ENCODE measurements at places on chromosomes 7 and 10.

DNA sequence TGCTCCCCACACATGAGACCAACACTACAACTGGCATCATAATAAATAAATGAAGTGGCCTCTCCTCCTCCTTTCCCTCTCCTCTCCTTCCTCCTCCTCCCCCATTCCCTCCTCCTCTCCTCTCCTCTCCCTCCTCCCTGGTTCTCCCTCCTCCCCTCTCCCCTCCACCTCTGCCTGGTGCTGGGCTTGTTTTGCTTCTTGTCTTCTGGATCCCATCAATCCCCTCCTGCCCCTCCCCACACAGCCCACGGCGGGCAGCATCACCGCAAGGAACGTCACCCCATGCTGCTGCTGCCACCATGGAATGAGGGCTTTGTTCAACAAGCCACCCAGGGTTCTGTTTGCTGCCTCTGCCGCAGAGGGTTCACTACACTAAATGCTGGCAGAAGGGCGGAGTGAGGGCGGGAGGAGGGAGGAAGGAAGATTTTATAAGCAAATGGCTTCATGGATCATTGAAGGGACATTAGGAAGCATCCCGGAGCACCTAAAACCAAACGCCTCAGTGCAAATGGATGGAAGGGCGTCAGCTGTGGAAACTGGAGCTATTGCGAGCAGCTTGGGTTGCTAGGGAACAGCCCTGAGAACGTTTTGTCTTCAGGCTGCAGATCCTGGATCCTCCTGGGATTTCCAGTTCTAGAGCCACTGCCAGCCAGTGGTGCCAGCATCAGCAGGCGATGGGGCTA lies 379.7 kb upstream of the ZMIZ1 start:
- DNase-seq, result peak; percentile 53

GRCh38 chr7:117669818-117670217 lies 190.0 kb downstream of the CFTR start:
- DNase-seq, result peak; percentile 23

DNA sequence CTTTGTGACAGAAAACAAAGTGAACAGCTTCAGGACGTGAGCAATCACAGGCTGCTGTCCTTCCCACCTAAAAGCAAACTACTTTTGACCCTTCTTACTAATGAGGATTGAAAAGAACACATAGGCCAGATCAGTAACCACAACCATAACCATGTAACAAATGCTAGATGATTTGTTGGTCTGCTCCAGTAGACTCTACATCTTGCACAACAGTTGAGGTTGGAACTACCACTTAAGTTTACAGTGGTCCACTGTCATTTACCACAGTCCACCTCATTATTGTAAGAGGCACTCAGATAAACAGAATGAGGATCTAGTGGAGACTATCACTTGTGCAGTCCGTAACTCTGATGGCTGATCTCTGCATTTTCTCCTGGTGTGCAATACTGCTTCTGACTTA lies 27.8 kb downstream of the NET1 start:
- no peak for DNase-seq

DNA sequence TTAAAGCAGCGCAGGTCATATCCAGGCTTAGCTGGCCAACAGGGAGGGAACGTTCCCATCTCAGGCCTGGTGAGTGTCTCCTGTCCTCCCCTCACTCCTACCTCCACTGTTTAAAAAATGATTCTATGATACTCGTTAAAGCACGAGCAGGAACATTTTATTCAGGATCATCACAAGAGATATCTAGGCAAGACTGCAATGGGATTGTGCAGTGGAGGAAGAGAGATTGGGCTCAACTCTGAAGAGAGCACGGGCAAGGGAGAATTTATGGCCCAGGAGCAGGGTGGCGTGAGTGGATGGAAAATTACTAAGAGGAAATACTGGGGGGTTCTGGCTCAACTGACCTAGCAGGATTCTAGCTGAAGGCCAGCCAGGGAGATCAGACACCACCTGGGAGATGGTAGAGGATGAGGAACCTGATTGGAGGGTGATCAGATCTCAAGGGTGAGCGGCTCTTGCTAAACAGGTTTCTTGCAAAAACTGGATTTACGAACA lies 9.0 kb upstream of the HSPB1 start:
- no peak for DNase-seq

DNA sequence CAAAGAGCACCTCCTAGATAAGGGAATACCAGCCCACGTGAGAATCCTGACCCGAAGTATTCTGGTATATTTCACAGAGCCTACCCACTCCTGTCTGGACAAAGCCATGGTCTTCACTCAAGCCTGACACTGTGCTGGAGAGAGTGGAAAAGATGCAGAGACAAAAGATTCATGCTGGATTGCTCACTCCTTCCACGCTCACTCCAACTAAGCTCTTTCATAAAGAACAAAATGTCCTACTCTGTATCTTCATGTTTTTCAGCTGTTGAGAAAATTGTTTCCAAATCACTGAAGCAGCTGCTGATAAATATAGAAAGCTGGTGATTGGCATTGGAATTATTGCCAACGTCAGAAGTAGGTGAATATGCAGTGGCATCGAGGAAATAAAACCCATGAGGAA lies 106.0 kb downstream of the ABLIM1 start:
- no peak for DNase-seq

GRCh38 chr10:4028027-4028471 lies 243.0 kb upstream of the KLF6 start:
- peak; percentile 52 for DNase-seq

GRCh38 chr7:123881300-123881699 lies 36.3 kb downstream of the HYAL4 start:
- no peak for DNase-seq

DNA sequence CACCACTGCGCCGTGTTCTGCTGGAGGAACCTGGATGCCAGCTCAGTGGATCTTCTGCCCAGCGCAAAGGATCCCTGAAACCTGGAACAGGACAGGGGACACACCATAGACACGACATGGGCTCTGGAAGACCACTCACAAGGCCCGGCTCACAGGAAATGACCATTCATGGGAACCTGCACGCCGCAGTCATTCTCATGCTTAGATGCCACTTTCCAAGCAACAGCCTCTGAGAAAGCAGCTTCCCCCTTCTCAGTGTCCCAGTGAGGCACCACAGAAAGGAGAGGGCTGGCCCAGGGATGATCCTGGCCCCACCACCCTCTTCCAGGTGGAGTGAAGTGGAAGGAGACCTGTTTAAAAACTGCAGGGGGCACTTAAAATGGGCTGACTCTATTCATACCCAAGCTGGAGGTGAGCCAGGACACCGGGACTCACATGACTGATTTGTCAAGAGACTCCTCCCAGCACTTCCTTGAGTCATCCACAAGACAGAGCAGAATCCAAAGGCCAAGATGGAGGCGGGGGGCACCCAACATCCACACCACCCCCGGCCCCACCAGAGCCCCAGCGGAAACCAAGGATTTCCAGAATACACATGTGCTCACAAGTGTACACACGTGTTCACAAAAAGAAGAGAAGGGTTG lies 11.2 kb downstream of the CTBP2 start:
- DNase-seq, result peak; percentile 90

- DNase-seq, result peak; percentile 31
These were observed 99.4 kb downstream of the EBF3 start for GRCh38 chr10:129864601-129865126.

- no peak for DNase-seq
These were observed 7.5 kb upstream of the MAT1A start for GRCh38 chr10:80296942-80297341.

- DNase-seq, result no peak
These were observed 12.6 kb downstream of the CYP51A1 start for GRCh38 chr7:92121681-92122080.

DNA sequence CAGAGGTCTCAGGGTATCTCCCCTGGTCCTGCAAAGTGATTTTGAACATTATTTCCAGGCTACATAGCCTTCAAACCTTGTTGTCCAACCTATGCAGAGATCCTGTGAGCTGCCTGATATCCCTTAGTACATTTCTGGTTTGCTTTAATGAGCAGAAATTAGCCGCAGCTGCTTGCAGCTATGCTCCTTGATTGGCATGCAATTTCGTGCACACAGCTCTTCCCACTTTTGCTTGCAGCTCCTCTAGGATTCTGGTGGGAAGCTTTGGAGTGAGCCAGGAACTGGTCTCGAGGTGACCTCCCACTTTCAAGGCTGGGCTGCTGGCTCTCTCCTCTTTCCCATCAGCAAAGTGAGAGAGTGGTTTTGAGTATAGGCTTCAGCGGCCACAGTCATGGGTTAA lies 45.8 kb downstream of the OAT start:
- no peak for DNase-seq

DNA sequence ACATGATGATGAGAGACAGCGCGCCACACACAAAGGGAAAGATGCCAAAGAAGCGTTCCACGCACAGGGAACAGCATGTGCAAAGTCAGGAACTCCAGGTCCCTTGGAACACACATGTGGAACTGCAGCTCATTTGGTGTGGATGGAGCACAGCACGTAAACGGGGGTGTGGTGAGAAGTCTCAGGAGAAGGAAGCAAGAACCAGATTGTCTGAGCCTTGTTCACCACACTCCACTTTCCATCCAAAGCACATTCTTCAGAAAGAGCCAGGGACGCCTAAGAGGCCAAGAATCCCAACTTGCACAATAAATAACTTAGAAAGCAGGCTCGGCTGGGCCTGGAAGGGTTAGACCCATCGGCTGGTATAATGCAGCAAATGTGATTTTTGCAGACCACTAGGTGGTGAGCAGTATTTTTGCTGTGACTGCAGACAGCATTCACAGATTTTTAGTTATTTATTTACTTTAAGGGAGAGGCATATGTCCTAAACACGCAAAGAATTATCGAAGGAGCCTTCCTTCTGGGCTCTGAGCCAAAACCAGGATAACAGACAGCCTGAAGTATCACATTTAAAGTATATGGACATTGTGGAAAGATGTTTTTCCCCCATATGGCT lies 27.9 kb upstream of the ASCC1 start:
- peak; percentile 95 for DNase-seq

DNA sequence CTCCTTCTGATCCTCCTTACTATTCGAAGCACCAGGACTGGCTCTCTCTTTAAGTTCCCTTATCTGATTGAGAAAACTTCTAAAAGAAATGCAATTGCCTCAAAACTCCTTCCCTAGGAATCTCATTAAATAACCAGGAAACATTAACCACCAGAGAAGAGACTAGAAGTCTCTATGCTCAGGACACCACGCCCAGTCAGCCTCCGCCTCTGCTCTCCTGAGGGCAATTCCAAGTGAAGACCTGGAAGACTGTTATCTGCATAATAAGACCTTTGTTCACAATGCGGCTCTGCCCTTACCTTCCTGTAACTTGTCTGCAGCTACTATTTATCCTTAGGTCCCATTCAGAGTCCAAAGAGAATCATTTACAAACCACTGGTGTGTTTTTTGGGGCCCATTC lies 78.8 kb downstream of the ELMO1 start:
- DNase-seq, result no peak

DNA sequence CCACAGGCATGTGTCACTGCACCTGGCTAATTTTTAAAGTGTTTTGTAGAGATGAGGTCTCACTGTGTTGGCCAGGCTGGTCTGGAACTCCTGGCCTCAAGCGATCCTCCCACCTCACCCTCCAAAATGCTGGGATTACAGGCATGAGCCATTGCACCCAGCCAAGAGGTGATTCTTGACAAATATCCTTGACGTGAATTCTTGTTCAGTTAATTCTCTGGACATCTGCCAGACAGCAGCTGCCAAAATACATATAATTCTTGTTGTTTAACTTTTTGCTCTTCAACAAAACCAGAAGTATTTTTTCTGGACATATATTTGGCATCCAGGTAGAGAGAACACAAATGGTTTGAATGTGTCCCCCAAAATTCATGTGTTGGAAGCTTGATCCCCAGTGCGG lies 3.2 kb downstream of the ACADSB start:
- DNase-seq, result no peak

DNA sequence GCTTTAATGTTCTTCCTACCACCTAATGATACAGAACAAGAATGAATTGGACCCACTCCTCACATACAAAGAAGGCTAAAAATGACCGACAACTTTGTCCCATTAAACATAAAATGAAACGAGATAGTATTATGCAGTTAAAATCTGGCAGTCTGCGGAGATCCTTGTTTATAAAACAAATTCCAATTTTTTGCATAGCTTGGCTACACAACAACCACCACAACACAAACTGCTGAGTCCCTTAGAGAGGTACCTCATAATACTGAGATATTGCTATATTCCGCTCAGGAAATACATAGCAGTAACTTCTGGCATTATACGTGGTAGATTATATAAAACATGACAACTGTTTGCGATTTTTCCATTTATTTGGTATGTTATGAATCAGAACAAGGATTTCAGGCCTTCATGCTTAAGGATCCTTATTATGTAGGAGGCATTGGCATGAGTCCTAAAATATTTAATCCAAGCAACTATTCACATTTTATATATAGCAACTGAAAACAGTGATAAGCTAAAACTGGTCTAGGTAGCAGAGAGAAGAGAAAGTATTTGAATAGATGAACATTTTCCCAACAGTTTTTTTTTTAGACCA lies 96.0 kb downstream of the ANK3 start:
- no peak for DNase-seq

- no peak for DNase-seq
These were observed 503.8 kb upstream of the CELF2 start for GRCh38 chr10:10513898-10514297.

DNA sequence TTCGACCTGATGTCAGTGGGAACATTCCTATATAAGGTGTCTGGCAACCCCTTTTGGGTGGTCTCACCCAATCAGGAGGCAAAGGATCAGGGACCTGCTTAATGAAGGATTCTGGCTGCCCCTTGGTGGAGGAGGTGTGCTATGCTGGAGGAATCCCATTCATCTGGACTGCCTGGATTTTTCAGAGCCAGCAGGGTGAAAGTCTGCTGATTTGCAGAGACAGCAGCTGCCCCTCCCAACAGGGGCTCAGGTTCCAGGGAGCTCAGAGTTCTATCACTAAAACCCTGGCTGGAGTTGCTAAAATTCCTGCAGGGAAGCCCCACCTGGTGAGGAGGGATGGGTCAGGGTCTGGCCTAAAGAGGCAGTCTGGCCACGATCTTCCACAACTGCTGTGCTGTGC lies 398.5 kb upstream of the CNTNAP2 start:
- no peak for DNase-seq

GRCh38 chr10:16472828-16473227 lies 36.0 kb downstream of the PTER start:
- no peak for DNase-seq

GRCh38 chr10:109773288-109774120 lies 149.8 kb downstream of the XPNPEP1 start:
- DNase-seq, result peak; percentile 57

GRCh38 chr10:31749301-31749700 lies 179.3 kb downstream of the ARHGAP12 start:
- DNase-seq, result peak; percentile 23

DNA sequence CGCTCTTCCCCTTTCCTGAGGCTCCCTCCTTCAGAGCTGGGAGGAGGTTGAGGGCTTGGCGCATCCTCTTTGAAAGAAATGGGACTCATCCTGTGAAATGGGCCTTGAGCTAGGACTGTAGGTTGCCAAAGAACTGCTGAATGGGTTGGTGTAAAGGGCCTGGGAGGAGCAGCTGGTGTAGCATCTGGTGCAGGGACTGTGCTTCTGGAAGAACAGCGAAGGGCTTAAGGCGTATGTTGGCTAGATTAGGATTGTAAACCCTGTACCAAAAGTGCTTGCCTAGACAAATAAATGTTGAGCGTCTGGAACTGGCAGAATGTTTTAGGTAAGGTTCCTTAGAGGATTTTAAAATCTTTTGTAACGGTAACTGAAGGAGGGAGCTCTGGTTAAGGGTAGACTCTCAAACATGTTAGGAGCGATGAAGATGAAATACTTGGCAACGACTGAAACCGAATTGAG lies 563 bp downstream of the STAM start:
- DNase-seq, result peak; percentile 68

GRCh38 chr10:73581918-73582317 lies 9.2 kb downstream of the USP54 start:
- DNase-seq, result no peak

Measured in GM23248 (cell line).